ENCODE measurements at places on chromosomes 11 and 22.

- no peak for DNase-seq
Measured at GRCh38 chr11:77449060-77449521, 24.8 kb downstream of the PAK1 start.

DNA sequence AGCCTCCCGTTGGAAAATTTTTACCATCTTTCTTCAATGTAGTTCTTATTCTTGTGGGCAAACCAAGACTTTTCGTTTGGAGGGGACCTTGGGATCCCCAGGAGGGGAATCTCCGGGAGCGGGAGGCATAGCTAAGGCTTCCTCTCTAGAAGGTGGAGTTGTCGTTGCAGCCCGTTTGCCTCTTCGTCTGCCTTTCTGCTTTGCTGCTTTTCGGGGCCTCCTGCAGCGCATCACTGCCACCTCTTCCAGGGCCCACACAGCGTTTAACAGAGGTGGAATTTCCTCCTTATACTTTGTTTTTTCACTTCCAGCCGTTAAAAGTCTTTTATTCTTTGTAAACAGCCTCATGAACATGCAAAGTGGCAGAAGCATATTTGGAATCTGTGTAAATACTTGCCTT lies 3.5 kb upstream of the IFITM3 start:
- DNase-seq: no peak

GRCh38 chr11:58900479-58901420 lies 38.5 kb upstream of the GLYATL1 start:
- peak; percentile 9 for DNase-seq

- DNase-seq: no peak
Measured at GRCh38 chr11:17150521-17150920, 57.3 kb downstream of the PIK3C2A start.

GRCh38 chr11:131822506-131822905 lies 452.1 kb downstream of the NTM start:
- DNase-seq: no peak

GRCh38 chr11:105701098-105701497 lies 91.2 kb downstream of the GRIA4 start:
- DNase-seq: no peak

GRCh38 chr11:104422324-104422944 lies 258.5 kb upstream of the PDGFD start:
- no peak for DNase-seq

DNA sequence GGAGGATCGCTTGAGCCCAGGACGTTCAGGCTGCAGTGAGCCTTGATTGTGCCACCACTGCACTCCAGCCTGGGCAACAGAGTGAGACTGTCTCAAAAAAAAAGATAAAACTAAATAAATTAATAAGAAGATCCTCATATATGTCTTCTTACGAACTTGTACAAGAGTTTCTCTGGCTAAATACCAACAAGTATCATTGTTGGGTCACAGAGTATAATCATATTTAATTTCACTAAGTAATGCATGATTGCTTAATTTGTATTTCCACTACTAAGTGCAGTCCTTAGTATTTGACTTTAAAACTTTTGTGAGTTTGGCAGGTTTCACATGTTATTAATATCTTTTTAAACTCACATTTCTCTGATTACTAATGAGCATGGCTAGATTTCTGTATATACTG lies 60.9 kb downstream of the PACS1 start:
- no peak for DNase-seq
